ENCODE measurements at places on chromosomes 3 and 15.

DNA sequence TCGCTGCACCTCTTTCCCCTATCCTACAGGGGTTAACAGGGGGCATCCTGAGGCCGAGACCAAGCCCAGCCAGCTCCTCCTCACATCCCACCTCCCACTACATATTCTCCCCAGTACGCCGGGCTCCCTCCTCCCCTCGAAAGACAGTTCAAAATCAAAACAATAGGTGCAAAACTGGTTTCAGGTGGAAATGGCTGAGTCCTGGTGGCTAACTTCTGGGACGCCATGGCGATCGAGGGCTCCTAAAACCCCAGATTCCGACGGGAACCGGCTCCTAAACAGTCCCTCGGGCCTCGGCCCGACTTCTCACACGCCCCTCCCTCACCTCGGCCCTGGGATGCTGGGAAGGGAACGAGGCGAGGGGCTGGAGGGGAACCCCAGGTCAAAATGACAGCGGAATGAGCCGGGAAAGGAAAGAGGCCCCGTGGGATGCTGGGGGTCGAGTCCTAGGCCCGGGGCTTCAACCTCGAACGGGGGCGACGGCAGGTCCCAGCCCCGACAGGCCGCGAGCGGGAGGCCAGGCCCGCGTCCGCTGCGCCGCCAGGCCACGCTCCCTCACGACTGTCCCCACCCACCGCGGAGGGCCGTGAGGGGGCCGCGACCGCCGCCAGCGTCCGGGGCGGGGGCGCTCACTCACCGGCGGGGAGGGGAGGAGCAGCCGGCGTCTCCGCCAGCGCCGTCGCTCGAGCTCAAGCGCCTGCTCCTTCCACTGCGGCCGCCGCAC lies 492 bp downstream of the TMCC1 start:
- DNase-seq, result peak; percentile 48

DNA sequence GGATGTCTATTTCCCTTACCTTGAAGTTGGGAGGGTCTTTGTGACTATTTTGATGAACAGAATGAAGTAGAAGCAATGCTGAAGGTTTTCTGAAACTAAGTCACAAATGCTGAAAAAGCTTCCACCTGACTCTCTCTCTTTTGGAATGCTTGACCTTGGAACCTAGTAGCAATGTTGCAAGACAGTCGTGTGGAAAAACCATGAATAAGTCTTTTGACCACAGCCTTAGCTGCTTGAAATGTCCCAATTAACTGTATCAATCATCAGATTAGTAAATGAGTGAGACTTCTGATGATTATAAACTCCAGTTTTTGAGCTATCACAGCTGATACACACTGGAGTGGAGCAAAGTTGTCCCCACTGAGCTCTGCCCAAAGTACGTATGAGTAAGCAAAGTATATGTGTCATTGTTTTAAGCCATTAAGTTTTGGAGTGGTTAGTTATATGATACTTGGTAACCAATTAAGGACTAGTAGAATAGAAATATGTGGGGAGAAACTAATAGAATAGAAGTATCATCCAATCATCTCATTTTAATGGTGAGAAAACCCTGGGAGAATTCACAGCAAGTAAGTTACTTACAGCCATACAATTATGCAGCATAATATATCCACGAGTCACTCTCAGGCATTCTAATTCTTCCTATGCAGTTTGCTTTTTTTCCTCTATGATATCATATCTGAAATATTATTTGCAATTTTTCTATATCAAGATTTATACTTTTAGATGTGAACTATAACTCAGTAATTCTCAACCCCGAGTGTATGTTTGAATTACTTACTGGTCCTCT lies 1010.6 kb downstream of the ROBO2 start:
- no peak for DNase-seq

DNA sequence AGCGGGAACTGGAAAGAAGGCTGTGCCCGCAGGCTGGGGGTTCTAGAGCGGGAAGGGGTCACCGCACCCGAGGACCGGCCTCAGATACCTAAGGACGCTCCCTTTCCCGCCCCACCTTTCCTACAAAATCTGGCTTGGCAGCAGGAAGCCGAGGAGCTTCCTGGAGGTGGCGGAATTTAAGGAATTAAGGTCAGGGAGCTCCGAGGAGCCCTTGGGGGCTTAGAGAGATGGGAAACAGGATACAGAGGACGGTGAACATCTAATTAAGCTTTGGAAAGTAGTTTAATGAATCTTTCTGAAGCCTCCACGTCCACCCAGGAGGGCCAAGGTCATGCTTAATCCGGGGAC lies 507 bp upstream of the AP3B2 start:
- DNase-seq, result no peak

DNA sequence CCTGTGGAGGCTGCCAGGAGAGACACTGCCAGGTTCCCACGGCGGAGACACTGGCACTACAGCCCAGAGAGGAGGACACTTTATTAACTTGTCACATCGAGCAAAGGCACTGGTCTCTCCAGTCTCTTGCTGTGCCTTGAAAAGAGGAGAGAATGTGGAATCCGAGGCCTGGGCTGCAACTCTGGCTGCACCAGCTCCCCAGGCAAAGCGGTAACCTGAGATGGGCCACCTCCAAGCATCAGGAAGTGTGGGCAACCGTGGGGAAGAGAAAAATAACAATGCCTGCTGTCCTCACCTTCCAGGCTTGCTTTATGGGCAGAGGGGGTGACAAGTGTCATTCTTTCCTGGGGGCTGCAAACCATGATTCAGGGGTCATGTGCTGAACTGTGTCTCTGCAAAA lies 91.6 kb upstream of the RGMA start:
- DNase-seq, result no peak

DNA sequence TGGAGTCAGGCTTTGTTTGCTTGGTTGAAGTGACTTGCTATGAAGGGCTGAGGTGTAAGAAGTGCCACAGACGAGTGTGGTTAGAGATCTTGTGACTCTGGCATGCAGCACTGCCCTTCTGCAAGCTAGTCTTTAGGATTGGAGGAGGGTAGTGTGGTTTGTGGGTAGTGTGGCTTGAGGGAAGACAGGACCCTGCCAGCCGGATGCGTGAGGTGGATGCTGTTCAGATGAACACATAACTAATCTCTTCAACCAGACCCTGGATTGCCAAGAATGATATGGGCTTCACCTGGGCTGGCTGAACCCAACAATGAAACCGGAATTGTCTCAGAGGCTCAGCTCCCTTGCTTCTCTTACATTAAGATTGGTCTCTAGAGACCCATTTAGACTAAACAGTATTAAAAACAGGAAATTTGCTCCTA lies 32.7 kb downstream of the STARD9 start:
- DNase-seq, result no peak

DNA sequence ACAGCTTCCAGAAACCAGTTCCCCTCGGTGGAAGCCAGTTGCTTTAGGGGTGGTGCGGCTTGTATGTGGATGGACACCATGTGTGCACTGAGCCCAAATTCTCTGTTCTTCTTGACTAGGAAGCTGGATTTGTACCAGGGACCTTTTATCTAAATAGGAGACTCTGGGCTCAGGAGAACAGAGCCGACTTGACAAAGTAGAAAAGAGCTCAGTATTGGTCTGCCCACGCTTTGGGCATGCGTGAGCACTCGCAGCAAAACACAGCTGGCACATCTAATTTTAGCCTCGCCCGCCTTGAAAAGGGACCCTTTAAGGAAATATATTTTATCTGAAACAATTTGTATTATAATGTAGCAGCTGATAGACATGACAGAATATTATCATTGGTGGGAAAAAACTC lies 1.1 kb upstream of the RBMS3 start:
- no peak for DNase-seq

DNA sequence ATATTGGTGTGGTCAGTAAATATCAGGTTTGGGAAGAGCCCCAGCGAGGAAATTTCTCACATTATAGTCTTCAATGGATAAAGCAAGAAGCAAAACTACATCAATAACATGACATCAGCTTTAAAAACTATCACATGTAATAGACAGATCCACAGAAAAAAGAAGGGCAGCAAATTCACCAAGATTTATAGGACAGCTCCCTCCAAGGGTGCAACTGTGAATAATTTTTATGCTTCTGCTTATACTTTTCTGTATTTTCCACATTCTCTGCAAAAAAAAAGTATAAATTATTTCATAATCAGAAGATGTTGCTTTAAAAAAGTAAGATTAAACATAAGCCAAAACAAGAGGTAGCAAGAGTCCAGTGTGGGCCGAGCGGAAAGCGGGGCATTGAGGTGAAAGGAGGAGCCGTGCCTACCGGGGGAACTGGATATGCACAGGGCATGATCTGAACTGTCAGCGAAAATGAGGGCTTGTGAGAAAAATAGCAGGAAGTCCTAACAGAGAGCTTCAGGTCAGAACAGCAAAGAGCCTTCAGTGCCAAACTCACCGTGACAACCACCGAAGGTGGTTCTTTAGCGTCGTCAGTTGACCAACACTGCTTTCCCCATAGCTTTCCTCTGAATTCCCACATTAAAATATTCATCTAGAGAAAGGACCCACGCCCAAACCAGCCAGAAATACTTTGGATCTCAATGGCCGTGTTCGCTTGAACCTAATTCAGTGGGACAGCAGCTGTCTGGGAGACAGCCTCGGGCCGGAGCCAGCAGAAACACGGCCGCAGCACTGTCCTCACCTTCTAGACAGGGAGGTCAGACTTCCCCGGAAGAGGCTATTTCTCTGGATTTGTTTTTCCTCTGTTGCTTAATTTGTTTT lies 59.8 kb downstream of the FAM174B start:
- no peak for DNase-seq

Data from NCI-H748 treated with DMSO at 0.1 percent for 48 hours (cell line).